Occipital lobe (tissue), 3 donors: ENCODE measurements at places on chromosomes 12 and 14. TPM values are rescaled to one million over a fixed set of nuclear protein-coding genes. Genes with fewer than 3 reads are reported as not detected.

Gene RASSF9
- total RNA-seq: 0.47 TPM

Gene BBOF1
- 8.9 TPM for total RNA-seq

Gene UNC79
- 51.9 TPM for total RNA-seq

Gene ASB2
- total RNA-seq: not detected

Gene IAPP
- total RNA-seq: not detected

Gene OTX2
- not detected for total RNA-seq
